GM20000 (cell line): ENCODE measurements at places on chromosomes 5 and 9.

GRCh38 chr5:57887851-57888621, 405.4 kb upstream of the ACTBL2 start:
- DNase-seq = no peak

DNA sequence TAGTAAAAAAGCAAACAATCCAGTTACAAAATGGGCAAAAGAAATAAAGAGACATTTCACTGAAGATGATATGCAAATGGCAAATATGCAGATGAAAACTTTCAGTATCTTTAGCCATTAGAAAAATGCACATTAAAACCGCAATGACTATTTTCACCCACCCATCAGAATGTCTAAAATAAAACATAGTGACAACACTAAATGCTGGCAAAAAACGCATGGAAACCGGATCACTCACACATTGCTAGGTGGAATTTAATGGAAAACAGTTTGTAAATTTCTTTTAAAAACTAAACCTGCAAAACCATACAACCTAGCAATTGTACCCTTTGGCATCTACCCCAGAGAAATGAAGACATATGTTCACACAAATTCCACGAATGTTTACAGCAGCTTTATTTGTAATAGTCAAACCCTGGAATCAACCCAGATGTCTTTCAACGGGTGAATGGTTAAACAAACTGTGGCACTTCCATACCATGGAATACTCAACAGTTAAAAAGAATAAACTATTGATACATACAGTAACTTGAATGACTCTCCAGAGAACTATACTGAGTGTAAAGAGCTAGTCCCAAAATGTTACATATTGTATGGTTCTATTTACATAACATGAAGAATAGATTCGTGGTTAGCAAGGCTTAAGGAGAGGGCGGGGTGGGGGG, 17.2 kb upstream of the PAM start:
- DNase-seq = no peak

DNA sequence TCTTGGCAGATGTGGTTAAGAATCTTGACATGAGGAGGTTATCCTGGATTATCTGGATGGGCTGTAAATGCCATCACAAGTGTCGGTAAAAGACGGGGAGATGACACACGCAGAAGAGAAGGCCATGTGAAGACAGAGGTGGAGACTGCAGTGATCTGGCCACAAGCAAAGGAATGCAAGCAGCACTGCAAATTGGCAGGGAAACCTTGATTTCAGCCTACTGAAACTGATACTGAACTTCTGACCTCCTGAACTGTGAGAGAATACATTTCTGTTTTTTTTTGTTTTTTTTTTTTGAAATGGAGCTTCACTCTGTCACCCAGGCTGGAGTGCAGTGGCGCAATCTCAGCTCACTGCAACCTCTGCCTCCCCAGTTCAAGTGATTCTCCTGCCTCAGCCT, 92.4 kb upstream of the NFIL3 start:
- no peak for DNase-seq

GRCh38 chr9:130444565-130445221, at the start of gene ASS1:
Gene ASS1 (plus strand): TSS chr9:130444961. CDS start chr9:130452229, 7,268 bp downstream.
- DNase-seq = peak; percentile 79

GRCh38 chr5:86175224-86175623, 442.5 kb upstream of the COX7C start:
- DNase-seq = no peak

DNA sequence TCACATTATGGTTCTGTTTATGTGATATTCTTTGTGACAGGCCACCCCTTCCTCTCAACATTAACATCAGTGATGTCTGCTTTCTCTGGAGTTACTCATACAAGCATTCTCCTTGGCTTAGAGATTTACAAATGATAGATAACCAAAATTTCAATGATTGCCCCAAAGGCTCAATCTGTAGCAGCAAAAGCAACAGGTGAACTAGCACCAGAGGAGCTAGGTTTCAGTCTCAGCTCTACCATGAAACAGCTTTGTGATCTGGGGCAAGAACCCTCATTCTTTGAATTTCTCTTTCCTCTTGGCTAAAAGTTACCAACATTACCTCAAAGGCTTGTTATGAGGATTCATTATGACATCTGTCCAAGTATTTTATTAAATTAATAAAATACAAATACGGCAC, 120.5 kb downstream of the PPP2R2B start:
- no peak for DNase-seq

DNA sequence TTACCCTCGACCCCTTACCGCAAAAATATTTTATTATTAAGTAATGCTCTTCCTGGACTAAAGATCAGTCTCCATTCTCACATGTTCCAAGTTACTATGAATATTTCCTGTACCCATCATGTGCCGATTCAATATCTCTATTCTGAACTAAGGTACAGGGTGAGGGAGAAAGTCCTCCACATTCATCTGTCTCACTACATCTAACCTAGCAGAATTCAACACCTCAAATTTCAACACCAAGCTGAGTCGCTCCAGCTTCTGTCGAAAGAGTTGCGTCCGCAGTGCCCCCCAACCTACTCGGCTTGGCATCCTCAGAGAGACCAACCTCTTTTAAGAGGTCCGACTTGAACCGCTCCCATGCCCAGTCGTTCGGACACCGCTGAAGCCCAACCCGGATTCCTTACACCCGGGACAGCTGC, 1.0 kb downstream of the CERT1 start:
- peak; percentile 12 for DNase-seq
